NCI-H2081 (cell line): ENCODE measurements at places on chromosomes 6 and 20.

- no peak for DNase-seq
Observed at GRCh38 chr20:33822991-33823390, 11.8 kb downstream of the CHMP4B start.

- no peak for DNase-seq
Observed at GRCh38 chr20:41078329-41078728, 49.7 kb downstream of the TOP1 start.

- no peak for DNase-seq
Observed at GRCh38 chr6:57313711-57314471, 3.5 kb upstream of the PRIM2 start.

DNA sequence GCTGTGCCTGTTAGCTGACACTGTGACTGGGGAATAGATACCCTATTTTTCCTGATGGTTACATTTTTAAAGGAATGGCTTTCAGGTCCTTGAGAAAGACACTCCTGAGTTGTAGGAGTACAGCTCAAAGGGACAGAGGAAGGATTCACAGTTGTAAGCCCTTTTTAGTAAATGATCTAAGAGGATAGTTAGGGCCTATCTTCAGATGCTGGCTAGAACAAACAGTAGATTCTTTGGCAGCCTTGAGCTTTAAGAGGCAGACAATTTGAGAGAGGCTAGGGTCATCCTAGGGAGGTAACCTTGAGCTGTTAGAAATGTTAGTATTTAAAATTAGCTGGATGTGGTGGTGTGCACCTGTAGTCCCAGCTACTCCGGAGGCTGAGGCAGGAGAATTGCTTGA, 111.5 kb downstream of the ZFAND3 start:
- no peak for DNase-seq

DNA sequence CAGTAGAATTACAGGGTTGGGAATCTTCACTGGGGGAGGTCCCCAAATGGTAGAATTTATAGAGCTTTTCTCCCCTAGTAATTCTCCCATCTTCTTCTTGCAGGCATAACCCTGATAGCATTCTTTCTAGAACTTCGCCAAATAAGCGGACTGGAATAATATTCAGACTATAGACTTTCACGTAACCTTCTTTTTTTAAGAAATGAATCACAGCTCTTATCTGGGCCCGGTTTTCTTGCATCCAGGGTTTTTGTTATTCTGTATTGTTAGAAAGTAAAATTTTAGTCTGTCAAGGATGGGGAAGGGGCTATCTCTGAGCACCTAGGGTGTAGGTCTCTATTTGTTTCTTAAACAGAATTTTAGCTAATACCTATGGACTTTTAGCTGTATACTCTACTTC, 476.8 kb upstream of the CITED2 start:
- no peak for DNase-seq

- peak; percentile 91 for DNase-seq
Observed at GRCh38 chr6:9095729-9096128, 660.4 kb upstream of the SLC35B3 start.

DNA sequence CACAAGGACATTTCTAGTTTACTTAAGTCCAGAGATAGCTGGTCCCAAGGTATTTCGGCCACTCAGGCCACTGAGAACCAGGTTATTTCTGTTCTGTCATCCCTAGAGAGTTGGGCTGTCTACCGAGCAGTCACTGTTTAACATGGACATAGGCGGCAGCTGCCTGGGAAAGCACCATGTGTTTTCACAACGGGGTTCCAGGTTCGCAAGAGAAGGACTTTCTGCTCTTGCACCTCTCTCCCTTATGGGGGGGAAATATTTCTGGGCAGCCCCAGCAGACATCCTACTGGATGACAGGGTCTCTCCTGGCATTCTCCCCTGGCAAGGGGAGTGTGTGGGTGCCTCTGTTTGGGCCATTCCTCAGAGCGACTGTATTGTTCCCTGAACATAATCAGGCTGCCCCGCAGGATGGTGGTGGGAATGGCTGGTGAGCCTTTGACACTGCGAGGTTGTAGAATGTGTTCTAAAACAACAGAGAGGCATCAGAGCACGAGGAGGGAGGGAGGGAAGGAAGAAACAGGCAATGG, 64.4 kb upstream of the DUSP22 start:
- no peak for DNase-seq

GRCh38 chr6:140346428-140346827, 972.0 kb upstream of the CITED2 start:
- no peak for DNase-seq

- DNase-seq = no peak
Observed at GRCh38 chr6:109891924-109892323, 86.2 kb upstream of the GPR6 start.
